Activated CD4-positive, alpha-beta memory T cell treated with anti-CD3 and anti-CD28 coated beads, Interleukin-2, amount 10 ng/mL, durations not matched to agents 7 days and 5 days (primary cell): ENCODE measurements at places on chromosomes 12 and 14. TPM values are rescaled to one million over a fixed set of nuclear protein-coding genes. Genes with fewer than 3 reads are reported as not detected.

Gene SYT1
- not detected for total RNA-seq

Gene SEL1L
- 67.6 TPM for total RNA-seq

Gene KCNA1
- not detected for total RNA-seq

DNA sequence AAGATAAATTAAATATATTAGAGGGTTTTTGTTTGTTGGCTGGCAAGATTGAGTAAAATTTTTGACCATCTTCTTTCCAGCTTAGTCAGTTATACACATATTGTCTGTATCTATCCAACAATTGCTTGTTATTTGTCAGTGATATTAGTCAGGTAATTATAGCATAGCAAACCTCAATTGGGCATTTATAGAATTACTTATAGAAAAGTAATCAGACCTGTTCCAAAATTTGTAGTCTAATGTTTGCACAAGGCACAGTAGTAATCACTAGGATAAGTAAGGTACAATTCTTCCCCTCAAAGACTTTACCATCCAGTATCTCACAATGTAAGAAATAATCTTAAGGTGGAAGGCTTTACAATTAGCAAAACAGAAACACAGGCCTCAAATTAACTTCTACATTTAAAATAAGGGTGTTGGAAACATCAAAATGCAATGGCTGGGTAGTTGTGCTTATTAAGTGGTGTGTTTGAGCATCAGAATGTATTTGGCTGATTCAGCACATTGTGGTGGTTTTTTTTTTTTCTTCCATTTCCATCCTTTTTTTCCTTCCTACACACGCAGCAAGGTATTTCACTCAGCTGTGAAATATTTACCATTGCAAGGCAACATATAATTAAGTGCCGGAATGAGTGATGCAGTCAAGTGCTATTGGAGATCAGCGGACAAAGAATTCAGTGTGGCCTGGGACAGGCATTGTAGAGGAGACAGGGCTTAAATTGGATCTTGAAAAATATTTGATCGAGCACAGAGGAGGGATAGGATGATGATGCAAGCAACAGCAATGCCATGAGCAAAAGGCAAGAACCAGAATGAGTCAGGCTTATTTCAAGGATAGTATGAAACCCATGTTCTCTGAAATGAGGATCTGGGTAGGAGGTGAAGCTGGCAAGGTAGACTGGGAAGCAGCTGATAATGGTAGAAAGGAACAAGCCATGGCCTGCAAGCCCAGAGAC, 178.2 kb downstream of the AKAP6 start:
- no peaks in the 10 kb centered on the region for H3K4me1 ChIP-seq
- no peak overlapping the region for H3K27ac ChIP-seq
- no peaks in the 10 kb centered on the region for H3K27me3 ChIP-seq

GRCh38 chr14:54537651-54538050, 27.9 kb downstream of the CGRRF1 start:
- H3K27me3 ChIP-seq, result no peaks in the 10 kb centered on the region
- no peak for DNase-seq
- H3K4me3 ChIP-seq, result no peak overlapping the region
- peaks cover 4% of the 10 kb centered on the region for H3K36me3 ChIP-seq
- peaks cover 3% of the 10 kb centered on the region for H3K4me1 ChIP-seq

- H3K4me1 ChIP-seq, result peaks cover 28% of the 10 kb centered on the region
- H3K36me3 ChIP-seq, result peaks cover 4% of the 10 kb centered on the region
- no peak for DNase-seq
- peaks cover 17% of the 10 kb centered on the region for H3K27me3 ChIP-seq
- H3K27ac ChIP-seq, result peak overlapping the region; percentile 27
- H3K4me3 ChIP-seq, result peak overlapping the region; percentile 77
Measured at GRCh38 chr12:27779416-27779919, 565 bp upstream of the KLHL42 start.

DNA sequence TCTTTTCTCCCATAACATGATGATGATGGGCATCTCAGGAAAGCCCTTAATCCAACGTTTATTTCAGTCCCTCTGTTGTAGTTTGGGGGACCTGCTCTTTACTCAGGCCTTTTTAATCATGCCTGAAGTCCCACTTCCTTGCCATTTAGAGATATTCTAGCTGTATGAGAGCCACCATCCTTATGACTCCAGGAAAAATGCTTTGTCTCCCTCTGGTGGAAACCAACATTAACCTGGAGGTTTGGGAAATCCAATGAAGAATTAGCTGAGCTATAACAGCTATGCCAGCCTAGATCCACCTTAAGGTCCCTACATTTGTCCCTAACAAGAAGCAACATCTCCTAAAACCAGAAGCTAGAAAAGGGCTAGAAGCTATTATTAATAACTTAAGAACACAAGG, 1399.1 kb downstream of the LRFN5 start:
- no peaks in the 10 kb centered on the region for H3K36me3 ChIP-seq
- no peaks in the 10 kb centered on the region for H3K27me3 ChIP-seq
- H3K27ac ChIP-seq, result no peak overlapping the region
- H3K4me1 ChIP-seq, result no peaks in the 10 kb centered on the region
- no peak for DNase-seq

GRCh38 chr12:56358836-56359532, 923 bp downstream of the STAT2 start:
- peak overlapping the region; percentile 93 for H3K4me3 ChIP-seq
- H3K27ac ChIP-seq, result peak overlapping the region; percentile 90
- peaks cover 42% of the 10 kb centered on the region for H3K36me3 ChIP-seq
- no peaks in the 10 kb centered on the region for H3K27me3 ChIP-seq
- peaks cover 28% of the 10 kb centered on the region for H3K4me1 ChIP-seq

GRCh38 chr12:43824207-43824775, 11.6 kb upstream of the TMEM117 start:
- no peak for DNase-seq
- no peak overlapping the region for H3K4me3 ChIP-seq
- no peaks in the 10 kb centered on the region for H3K36me3 ChIP-seq
- H3K4me1 ChIP-seq, result peaks cover 3% of the 10 kb centered on the region
- H3K27ac ChIP-seq, result no peak overlapping the region

DNA sequence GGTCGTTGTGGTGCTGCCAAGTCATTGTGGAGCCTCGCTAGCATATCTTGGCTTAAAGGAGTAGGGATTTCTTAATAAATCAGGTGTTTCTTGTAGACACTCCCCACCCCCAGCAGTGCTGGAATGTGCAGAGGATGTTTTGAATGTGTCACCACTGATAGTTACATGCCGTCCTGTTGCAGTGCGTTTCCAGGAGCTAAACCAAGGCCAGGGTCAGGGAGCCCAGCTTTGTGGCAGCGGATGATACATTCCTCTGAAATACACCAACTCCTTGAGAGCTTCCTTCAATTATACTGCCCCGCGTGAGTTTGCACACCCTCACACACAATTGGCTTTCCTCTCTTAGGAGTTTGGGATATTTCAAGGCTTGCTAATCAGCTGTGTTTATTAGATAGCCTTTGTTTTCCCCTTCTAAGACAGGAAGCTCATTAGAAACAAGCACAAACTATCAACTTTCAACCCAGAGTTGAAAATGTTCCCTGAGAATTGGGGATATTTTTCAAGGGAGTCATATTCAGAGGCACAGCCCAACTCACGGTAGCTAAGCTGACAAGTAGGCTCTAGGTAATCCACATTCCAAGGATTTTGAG, 154.9 kb downstream of the C12orf75 start:
- H3K4me1 ChIP-seq, result no peaks in the 10 kb centered on the region
- no peaks in the 10 kb centered on the region for H3K36me3 ChIP-seq
- no peak overlapping the region for H3K27ac ChIP-seq

GRCh38 chr12:113222730-113223531, 1.7 kb downstream of the TPCN1 start:
- peaks cover 31% of the 10 kb centered on the region for H3K4me1 ChIP-seq
- peaks cover 3% of the 10 kb centered on the region for H3K36me3 ChIP-seq
- no peak for DNase-seq
- H3K27me3 ChIP-seq, result no peaks in the 10 kb centered on the region
- H3K27ac ChIP-seq, result peak overlapping the region; percentile 81
- H3K4me3 ChIP-seq, result peak overlapping the region; percentile 79
